Smooth muscle cell of the umbilical artery (primary cell): ENCODE measurements at places on chromosomes 4 and X. TPM values are rescaled to one million over a fixed set of nuclear protein-coding genes. Genes with fewer than 3 reads are reported as not detected.

Gene ESX1
- total RNA-seq = not detected in 2 replicates

Gene VSIG1
- under 0.01 and 0.14 TPM in 2 replicates for total RNA-seq

Gene CACNA1F
- total RNA-seq = not detected in 2 replicates

Gene SEL1L3
- total RNA-seq = 278 and 291 TPM in 2 replicates

Gene KLHL13
- total RNA-seq = 0.30 and 0.46 TPM in 2 replicates

Gene ARAP2
- total RNA-seq = 1.2 and 3.1 TPM in 2 replicates

Gene NDP
- under 0.01 and 1.4 TPM in 2 replicates for total RNA-seq

Gene H2AZ1
- total RNA-seq = 174 and 179 TPM in 2 replicates

Gene GABRQ
- 0.89 and 2.3 TPM in 2 replicates for total RNA-seq

Gene GPM6B
- total RNA-seq = not detected in 2 replicates

Gene TSPAN7
- total RNA-seq = not detected in 2 replicates
